Activated CD8-positive, alpha-beta memory T cell treated with anti-CD3 and anti-CD28 coated beads for 4 hours (primary cell): ENCODE measurements at places on chromosomes 5 and 9.

GRCh38 chr5:67437905-67438845, 241.6 kb upstream of the CD180 start:
- DNase-seq = no peak

- no peak for DNase-seq
Observed at GRCh38 chr9:98328770-98329169, 73.3 kb upstream of the TBC1D2 start.

DNA sequence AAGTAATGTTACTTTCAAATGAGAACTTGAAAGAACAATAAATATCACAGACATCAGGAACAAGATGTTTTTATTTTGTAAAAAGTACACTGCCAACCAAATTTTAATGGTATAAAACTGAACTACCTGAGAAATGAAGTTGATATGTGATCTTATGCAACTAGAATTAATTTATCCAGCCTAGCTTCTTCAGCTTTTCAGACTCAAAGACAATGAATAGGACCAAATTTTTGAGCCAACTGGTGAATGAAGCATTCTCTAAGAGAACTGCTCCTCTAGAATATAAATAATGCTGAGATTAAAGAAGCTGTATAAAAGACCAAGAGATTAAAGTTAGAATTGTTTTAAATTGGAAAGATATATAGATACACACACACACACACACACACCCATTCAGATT, 9.9 kb downstream of the CDC14B start:
- DNase-seq = no peak

DNA sequence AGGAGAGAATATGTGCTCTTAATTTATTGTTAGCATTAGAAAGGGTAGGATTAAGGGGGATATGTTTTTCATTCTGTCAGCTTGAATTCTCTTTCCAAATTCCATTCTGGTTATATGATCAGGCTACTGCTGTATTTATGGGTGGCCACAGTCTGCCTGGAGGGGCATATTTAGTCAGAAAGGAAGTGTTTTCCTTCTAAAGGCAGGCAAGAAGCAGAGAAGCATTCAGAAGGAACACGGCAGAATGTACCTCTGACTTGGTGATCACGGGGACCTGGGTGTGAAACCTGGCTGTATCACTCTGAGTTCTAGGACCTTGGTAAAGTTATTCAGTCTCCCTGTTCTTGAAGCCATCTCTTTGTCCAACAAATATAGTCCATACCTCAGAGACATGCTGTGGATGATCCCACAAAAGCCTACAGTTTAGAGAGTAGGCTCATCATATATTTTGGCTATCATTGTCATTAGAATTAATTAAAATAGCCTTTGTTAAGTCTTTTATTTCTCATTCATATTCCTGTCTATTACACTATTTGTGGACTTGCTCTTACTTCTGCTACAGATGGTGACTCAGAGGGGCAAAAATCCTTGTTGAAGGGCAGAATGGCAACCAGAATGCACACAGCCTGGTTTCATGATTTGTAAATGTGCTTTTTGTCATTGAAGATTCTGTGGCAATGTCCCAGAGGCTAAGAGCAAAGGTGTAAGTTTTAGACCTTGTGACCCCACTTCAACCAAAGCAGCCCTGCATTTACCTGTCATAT, 2.7 kb downstream of the TNC start:
- DNase-seq = no peak

DNA sequence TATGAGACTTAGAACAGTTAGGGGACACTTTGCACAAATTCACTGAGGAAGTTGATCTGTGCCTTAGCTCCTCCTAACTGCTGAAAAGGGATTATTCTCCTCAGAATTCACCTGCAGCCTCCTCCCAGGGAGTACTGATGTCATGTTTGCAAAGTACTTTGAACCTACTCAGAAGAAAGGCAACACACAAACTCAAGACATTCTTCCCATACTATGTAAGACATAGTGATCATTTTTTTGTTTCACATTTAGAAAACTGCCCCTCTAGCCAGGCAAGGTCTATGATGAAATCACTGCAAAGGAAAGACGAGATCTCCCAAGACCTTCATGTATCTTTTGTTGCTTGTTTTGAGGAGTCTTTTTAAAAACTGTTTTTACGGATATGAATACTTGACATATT, 10.6 kb upstream of the VLDLR start:
- no peak for DNase-seq

- DNase-seq = no peak
Observed at GRCh38 chr5:96338091-96338490, 95.0 kb downstream of the PCSK1 start.

- DNase-seq = no peak
Observed at GRCh38 chr5:126855266-126855665, 78.3 kb downstream of the LMNB1 start.

GRCh38 chr5:147756566-147756965, 26.0 kb downstream of the JAKMIP2 start:
- no peak for DNase-seq

DNA sequence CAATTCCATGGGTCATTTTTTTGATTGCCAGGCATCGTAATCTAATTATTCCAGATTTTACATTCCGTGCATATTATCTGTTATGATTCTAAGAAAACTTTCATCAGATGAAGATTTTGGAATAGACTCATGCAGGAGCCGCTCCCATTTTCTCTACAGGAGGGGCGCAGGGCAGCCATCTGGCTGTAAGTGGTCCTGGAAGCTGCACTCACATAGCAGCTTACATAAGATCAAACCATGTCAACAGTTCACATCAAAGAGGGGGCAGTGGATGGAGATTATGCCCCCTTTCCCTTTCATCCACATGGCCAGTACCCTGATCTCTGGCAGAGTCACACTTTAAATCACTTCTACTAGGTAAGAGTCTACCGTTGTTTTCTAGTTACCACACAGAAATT, 73.3 kb upstream of the PCA3 start:
- no peak for DNase-seq

GRCh38 chr5:14582797-14583137, 1.2 kb downstream of the OTULINL start:
- DNase-seq = no peak

DNA sequence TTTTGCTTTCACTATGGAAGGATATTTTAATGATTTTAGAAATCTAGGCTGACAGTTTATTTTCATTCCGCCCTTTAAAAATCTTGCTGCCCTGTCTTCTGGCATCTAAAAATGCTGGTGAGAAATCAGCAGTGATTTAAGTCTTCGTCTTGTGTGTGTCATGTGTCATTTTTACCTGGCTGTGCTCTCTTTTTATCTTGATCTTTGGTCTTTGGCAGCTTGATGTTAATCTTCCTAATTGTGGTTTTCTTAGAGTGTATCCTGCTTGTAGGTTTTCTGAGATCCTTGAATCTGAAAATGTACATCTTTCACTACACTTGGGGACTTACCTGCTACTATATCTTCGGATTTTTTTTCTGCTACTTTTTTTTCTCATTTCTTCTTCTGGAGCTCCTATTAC, 11.9 kb upstream of the LPCAT1 start:
- no peak for DNase-seq

DNA sequence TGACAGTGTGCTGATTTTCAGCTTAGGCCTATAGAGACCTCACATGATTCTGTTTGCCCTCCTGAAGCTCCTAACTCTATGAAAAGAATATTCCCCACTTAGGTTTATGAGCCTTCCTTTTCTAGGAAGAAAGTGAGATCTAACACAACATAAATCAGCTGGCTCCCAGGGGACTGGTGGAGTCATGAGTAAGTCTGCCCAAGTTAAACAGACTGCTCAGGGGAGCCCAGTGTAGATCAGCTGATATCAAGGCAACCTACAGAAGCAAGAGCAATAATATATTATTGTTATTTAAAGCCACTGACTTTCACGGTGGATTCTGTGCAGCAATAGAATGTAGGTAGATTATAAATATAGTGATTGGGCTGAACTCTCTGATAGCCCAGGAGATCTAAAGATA, 1978.6 kb upstream of the CDH6 start:
- no peak for DNase-seq

DNA sequence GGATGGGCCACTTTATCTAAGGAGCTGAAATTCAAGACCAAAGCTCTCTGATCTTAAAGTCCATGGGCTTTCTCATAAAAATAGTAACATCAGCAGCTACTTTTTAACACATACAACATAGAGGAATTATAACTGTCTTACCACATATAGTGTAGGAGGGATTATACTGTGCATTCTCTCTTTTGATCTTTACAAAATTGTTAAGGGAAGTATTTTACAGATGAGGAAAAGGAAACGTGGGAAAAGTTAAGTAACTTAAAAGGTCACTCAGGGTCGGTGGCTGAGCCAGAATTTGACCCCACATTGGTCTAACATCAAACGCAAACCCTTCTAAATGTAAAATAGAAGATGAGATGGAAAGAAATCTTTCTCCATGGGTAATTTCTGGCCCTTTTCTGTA, 38.4 kb downstream of the ZNF608 start:
- DNase-seq = no peak

GRCh38 chr9:126583144-126583760, 30.5 kb upstream of the LMX1B start:
- DNase-seq = no peak

DNA sequence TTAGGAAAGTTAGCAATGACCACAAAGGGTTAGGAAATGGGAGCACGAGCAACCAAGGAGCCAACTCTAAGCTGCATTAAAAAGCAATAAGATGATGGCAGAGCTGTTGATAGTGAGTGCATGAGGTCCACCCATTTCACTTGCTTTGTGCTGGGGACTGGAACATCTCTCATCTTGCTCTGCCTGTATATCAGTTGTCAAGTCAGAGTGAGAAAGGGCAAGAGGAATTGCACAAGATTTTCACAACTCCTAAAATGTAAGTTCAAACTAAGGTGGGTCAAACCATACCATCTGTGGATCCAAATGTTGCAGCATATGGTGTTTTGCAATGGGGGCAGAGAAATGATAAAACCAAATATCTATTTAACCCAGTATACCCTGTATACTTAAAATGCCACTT, 2.8 kb upstream of the ESM1 start:
- DNase-seq = no peak

GRCh38 chr5:178234750-178235587, 2.4 kb upstream of the PHYKPL start:
- peak; percentile 61 for DNase-seq

DNA sequence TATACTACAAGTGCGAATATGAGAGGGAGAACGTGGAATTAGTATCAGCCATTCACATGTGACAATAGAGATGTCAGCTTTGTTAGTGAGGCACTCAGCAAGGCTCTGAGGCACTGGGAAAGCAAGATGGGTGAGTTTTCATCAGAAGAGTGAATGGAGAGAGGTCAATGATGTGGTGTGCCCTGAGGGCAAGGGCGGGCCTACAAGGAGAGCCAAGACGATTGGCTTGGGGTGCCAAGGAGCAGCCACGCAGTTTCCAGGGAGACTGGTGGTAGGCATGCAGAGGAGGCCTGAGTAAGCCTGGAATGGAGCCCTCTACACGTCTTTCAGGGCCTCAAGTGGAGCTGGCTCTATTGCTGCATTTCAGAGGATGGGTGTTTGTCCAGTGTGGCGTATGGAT, 24.7 kb downstream of the BTF3 start:
- DNase-seq = no peak

- DNase-seq = no peak
Observed at GRCh38 chr5:149759986-149760853, 30.1 kb downstream of the PPARGC1B start.

GRCh38 chr9:79395755-79396154, 176.0 kb upstream of the TLE4 start:
- DNase-seq = no peak

- DNase-seq = no peak
Observed at GRCh38 chr5:56670916-56671315, 144.4 kb upstream of the MAP3K1 start.

DNA sequence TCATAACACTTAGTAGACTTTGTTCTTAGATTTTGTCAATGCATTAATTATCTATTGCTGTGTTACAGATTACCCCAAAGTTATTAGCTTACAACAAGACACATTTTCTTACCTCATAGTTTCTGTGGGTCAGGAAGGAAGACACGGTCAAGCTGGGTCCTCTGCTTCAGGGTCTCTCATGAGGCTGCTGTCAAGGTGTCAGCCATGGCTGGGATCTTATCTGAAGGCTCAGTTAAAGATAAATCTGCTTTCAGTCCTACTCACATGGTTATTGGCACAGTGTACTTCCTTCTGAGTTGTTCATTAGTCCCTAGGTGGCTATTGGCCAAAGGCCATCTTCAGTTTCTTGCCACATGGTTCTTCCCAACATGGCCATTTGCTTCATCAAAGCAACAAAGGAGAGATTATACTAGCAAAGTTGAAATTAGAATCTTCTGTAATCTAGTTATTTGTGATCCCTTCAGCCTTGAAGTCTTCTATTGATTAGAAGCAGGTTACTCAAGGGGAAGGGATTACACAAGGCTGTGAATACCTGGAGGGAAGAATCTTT, 25.2 kb downstream of the TDRD7 start:
- no peak for DNase-seq

DNA sequence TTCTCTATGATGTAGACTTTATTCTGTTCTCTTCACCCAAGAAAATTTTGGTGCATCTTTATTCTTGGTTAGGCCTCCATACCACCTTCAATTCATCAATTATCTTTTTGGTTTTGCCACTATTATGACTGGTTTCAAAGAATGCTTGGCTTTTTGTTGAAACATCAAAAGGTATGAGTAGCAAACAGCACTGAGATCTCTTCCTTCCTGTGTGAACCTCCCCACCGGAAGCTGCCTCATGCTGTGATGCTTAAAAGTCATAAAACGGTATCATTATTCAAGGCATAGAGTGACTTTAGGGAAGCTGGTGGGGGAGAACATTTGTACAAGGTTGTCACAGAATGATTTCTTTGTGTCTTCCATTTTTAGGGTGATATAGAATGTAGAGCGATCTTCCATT, 70.6 kb downstream of the IQGAP2 start:
- DNase-seq = peak; percentile 58

- no peak for DNase-seq
Observed at GRCh38 chr5:54867310-54867944, 118.0 kb downstream of the ESM1 start.

GRCh38 chr5:131671409-131671808, 36.4 kb upstream of the RAPGEF6 start:
- DNase-seq = no peak

DNA sequence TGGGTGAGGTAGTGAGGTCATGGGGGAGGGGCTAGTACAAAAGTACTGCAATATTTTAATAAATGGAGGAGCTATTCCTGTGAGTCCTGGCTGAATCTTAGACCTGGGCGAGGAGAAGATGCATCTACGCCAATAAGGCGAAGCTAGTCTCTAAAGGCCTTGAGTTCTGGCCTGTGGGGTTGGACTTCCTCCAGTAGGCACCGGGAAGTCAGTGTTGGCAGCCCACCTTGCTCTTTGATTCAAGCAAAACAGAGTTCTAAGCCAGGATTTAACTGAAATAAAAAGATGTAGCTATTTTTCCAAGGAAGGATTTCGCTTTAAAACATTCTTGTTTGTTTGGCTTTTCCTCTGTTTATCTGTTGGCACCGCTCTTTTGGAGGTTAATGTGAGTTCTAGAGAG, 244.6 kb downstream of the KIF4B start:
- no peak for DNase-seq

GRCh38 chr9:28032268-28032590, 458.9 kb upstream of the C9orf72 start:
- no peak for DNase-seq

DNA sequence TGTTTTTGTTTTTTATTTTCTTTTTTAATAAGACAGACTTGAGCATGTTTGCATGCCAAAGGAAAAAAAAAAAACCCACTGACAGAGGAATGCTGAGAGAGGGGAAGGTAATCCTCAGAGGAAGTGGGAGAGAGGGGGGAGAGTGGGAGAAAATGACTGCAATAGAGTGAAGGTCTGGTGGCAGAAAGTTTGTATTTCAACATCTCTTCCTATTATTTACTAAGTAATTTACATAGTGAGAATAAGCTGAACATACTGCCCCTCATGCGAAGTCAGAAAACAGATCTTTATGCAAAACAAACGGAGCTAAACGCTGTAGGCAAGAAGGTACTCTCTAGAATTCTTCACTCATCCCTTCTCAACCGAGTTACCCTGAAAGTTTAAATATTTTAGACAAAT, 45.0 kb downstream of the ELL2 start:
- no peak for DNase-seq
